Karpas-422 (cell line): ENCODE measurements at places on chromosomes 12 and 14. TPM values are rescaled to one million over a fixed set of nuclear protein-coding genes. Genes with fewer than 3 reads are reported as not detected.

The CEP83 gene
- 42.4 and 102 TPM in 2 replicates for total RNA-seq

The LALBA gene
- total RNA-seq, result not detected in 2 replicates

The ZFC3H1 gene
- 43.4 and 74.7 TPM in 2 replicates for total RNA-seq

The CD4 gene
- total RNA-seq, result not detected in 2 replicates

The NKX2-8 gene
- not detected in 2 replicates for total RNA-seq

The FITM1 gene
- 0.89 and 1.6 TPM in 2 replicates for total RNA-seq

GRCh38 chr14:68462683-68463082, 330.2 kb downstream of the ZFP36L1 start:
- H3K4me1 ChIP-seq, result no peaks in the 10 kb centered on the region
- H3K4me3 ChIP-seq, result no peak overlapping the region
- no peak for DNase-seq
- no peaks in the 10 kb centered on the region for H3K27me3 ChIP-seq
- no peak overlapping the region for H3K27ac ChIP-seq

DNA sequence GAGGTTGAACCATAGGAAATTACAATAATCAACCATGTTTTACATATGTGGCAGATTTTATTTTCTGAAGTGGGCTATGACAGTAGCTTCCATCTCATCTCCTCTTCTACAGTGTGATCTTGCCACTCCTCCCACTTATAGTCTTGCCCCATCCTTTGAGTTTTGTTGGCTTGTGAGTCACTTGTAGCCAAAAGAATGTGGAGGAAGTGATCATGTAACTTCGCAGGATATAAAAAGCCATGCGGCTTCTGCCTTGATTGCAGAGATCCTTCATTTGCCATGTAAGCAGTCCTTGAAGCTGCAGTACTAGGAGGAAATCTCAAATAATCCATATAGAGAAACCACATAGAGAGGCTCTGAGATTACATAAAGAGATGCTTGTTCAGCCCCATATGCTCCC, 13.7 kb upstream of the ZNF84 start:
- H3K4me1 ChIP-seq, result no peaks in the 10 kb centered on the region
- H3K4me3 ChIP-seq, result no peak overlapping the region
- DNase-seq, result no peak
- no peak overlapping the region for H3K27ac ChIP-seq

- H3K36me3 ChIP-seq, result no peaks in the 10 kb centered on the region
- H3K27ac ChIP-seq, result no peak overlapping the region
- DNase-seq, result no peak
- no peak overlapping the region for H3K4me3 ChIP-seq
These were observed 17.0 kb downstream of the NPC2 start for GRCh38 chr14:74476107-74476506.

DNA sequence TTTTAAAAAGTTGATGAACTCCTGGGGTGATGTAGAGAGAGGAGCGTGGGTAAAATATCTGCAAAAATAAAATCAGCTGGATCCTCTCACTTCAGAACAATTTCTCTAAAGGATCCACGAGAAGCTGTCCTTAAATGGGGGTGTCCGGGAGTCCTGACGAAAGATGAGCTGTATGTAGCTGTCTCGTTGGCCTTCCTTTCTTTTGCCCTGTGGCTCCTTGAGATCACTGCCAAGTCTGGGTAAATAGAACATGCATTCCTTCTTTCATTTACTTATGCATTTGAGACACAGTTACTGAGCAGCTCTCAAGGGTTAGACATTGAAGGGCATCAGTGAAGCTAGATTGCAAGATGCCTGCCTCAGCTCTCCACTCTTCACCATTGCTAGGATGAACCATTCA, 35.2 kb upstream of the TXNRD1 start:
- no peaks in the 10 kb centered on the region for H3K27me3 ChIP-seq
- no peak overlapping the region for H3K4me3 ChIP-seq
- no peaks in the 10 kb centered on the region for H3K36me3 ChIP-seq
- no peaks in the 10 kb centered on the region for H3K4me1 ChIP-seq
- no peak overlapping the region for H3K27ac ChIP-seq
- no peak for DNase-seq

GRCh38 chr12:6207259-6207925, 7.2 kb downstream of the CD9 start:
- no peaks in the 10 kb centered on the region for H3K4me1 ChIP-seq
- DNase-seq, result no peak
- no peak overlapping the region for H3K27ac ChIP-seq

- no peaks in the 10 kb centered on the region for H3K36me3 ChIP-seq
- no peaks in the 10 kb centered on the region for H3K4me1 ChIP-seq
- no peak overlapping the region for H3K27ac ChIP-seq
- no peaks in the 10 kb centered on the region for H3K27me3 ChIP-seq
These were observed 63.9 kb upstream of the MAP1LC3B2 start for GRCh38 chr12:116495260-116495659.

DNA sequence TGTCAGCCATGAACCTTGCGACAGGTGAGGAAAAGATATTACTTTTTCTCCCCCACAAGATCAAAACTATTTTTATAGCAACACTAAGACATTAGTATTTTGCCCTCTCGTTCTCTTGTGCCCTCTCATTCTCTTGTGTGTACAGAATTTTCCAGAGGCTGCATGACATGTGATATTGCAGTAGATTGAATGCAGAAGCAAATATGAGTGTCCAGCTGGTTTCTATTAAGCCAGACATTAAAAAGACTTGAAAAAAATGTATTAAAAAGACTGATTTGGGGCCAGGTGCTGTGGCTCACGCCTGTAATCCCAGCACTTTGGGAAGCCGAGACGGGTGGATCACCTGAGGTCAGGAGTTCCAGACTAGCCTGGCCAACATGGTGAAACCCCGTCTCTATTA, 63.7 kb upstream of the ZFP36L1 start:
- no peaks in the 10 kb centered on the region for H3K4me1 ChIP-seq
- no peak overlapping the region for H3K4me3 ChIP-seq
- no peaks in the 10 kb centered on the region for H3K36me3 ChIP-seq
- no peak for DNase-seq

GRCh38 chr12:123559468-123559867, 24.9 kb upstream of the TMED2 start:
- DNase-seq, result no peak
- no peak overlapping the region for H3K27ac ChIP-seq
- H3K4me3 ChIP-seq, result no peak overlapping the region
- H3K36me3 ChIP-seq, result no peaks in the 10 kb centered on the region
